ENCODE measurements at places on chromosomes 2 and 18.

DNA sequence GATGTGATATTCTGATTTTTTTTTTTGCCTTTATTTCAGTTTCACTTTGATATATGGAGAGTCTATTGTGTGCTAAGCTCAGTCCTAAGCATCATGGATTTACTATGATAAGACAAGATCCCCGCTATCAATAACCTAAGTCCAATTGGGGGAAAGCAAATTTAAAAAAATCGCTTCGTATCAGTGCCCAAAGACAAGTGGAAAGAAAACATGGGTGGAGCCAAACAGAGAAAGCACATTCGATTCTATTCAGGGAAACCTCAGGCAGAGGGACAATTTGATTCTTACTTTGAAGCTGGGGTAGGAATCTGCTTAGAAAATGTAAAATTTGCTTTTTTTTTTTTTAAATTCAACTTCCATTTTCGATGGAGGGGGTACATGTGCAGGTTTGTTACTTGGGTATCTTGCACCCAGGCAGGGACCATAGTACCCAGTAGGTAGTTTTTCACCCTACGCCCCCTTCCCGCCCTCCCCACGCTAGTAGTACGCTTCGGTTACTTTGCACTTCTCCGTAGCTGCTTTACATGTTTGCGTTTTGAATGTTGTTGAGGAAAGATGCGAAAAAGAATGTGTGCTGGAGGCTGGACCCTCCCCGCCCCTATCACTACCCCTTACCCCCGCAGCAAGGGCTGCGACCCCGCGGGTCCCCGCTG is 12.4 kb downstream of the KIF5C start:
- DNase-seq: no peak

- no peak for DNase-seq
Observed at GRCh38 chr2:161136696-161137324, 23.4 kb upstream of the TANK start.

DNA sequence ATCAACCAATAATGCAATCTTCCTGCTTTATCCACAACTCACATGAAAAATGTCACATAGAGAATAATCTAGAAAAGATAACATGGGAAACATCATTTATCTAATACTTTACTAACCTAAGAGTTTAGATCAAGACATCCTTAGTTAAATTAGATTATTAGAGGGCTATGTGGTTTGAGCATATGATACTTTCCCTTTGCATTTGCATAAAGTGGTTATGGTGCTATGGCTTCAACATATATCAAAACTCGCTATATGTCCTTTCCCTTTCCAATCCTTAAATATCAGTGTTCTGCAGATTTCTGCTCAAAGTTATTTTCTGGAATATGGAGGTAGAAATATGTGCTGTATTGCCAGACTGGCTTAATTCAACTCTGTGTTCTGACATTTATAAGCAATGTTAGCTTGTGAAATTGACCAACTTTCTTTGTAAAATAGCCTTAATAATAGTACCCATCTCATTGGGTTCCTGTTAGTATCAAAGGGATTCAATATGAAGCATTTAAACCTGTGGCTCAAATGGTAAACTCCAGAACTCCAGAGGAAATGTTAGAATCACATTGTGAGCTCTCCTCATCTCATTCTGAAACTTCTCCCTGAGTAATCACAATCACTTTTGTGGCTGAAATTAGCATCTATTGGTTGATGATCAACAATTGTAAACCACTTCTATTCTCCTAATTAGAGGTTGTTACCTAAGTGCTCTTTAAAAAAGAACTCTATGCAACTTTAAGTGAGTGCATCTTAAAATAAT is 1089.9 kb upstream of the SLC39A10 start:
- DNase-seq: no peak

DNA sequence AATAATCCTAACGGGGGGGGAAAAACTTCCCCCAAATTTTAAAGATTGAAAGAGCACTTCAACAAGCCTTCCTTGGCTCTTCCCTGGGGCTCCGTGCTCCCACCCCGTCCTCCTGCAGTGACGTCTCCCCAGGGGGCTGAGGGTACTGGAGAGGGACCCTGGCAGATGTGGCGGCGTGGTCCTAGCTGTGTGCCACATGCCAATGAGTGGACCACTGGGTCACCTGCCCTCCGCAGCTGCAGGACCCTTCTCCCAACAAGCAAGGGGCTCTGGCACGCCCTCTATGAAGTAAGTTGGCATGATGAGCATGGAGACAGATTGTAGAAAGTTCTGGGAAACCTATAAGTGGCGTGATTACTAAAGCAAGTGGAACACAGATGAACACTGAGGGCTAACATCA is 46.7 kb downstream of the PXDN start:
- DNase-seq: no peak

DNA sequence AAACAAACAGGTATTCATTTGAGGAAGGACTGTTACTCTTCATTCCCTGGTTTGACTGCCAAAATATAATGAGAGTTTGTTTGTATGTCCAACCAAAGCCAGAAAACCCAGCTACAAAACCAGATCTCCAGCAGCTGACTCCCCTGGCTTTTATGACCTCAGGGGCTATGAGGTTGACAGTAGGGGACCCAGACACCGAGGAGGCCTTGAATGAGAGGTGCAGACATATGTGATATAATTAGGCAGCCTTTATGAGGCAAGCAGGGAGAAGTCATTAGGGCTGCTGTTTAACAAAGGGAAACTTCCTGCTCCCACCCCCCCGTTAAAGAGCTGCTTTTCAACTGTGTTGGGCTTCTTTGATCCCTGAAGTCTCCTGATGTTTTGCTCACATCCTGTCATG is 236.7 kb downstream of the SLC4A3 start:
- DNase-seq: no peak

DNA sequence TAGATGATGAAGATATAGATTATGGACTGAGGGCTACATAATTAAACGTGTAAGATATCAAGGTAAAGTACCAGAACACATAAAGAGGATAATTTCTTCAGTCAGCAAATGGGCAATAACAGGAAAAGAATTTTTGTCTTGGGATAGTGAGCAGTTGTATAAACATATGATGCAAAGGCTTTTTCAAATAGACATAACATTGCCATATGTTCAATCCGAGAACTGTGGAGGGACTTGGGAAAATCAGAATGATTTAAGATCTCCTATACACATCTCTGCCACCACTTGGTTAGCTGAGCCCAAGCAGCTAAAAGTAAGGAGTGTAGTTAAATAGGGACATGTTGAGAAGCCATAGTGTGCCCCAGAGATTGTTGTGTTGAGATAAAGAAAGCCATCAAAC is 287.6 kb upstream of the ZNF521 start:
- no peak for DNase-seq

DNA sequence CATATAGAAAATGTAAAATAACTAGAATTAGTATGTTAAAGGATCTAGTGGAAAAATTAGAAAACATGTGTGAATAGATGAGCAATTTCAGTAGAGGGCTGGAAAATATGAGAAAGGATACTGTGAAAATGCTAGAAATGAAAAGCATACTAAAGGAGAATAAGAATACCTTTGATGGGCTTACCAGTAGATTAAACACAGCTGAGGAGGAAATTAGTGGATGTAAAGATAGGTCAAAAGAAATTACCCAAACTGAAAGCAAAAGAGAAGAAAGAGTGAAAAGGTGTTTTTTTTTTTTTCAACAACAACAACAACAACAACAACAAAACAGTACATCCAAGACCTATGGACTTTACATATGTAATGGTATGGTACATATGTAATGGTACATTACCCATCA is 41.0 kb upstream of the CTIF start:
- DNase-seq: no peak

- DNase-seq: no peak
Observed at GRCh38 chr2:109677835-109678580, 63.8 kb downstream of the SOWAHC start.

GRCh38 chr2:5913711-5914395 is 221.7 kb downstream of the SOX11 start:
- no peak for DNase-seq

DNA sequence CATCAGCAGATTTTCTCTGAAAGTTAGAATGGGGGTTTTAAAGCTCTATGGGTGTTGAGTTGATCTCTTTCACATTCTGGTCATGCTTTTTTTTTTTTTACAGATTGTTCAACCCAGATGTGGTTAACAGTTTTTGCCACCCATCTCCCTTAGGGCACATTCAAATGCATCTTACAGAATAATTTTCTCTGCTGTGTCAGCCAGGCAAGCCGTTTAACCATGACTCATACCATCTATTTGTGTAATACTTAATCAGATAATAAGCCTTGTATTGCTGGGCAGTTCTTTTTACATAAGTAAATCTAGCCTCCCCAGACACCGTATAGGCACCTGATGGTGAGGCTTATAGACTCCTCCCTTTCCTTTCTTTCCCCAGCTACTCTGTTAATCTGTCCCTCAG is 62.0 kb downstream of the TGIF1 start:
- no peak for DNase-seq

GRCh38 chr2:50723286-50723938 is 308.5 kb downstream of the NRXN1 start:
- no peak for DNase-seq

DNA sequence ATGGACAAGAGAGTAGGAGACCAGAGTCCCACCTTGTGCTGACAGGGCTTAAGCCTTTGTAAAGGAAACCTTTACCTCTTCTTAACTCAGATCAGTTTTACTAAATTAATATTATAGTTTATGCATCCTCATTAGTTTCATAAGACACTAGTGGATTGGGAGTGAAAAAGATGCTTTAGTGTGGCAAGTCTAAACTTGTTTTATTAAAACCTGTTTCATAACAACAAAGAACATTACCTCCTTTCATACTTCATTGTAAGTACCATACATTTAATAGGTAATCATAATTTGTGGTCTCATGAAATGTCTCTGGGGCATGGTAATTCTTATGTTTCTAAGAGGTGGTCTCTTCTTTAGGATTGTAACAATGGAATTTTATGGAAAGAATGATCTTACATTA is 63.4 kb downstream of the PIKFYVE start:
- DNase-seq: no peak

DNA sequence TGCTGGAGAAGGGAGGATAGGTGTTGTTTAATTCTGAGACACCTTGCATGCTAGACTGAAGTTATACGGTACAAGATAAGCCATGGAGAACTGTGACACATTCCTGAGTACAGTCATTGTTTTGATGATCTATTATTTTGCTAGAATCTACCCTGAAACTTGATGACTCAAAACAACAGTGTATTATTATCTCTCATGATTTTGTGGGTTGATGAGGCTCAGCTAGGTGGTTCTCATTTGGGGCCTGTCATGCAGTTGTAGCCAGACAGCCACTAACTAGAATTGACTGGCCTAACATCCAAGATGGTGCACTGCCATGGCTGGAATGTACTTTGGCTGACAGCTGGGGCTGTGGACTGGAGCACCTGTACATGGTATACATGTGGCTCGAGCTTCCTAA is 5.4 kb upstream of the IL1R1 start:
- no peak for DNase-seq

GRCh38 chr2:142973160-142973821 is 95.8 kb downstream of the KYNU start:
- no peak for DNase-seq

- no peak for DNase-seq
Observed at GRCh38 chr2:159564081-159564480, 52.3 kb downstream of the BAZ2B start.

- DNase-seq: no peak
Observed at GRCh38 chr2:794554-795241, 117.5 kb upstream of the TMEM18 start.

DNA sequence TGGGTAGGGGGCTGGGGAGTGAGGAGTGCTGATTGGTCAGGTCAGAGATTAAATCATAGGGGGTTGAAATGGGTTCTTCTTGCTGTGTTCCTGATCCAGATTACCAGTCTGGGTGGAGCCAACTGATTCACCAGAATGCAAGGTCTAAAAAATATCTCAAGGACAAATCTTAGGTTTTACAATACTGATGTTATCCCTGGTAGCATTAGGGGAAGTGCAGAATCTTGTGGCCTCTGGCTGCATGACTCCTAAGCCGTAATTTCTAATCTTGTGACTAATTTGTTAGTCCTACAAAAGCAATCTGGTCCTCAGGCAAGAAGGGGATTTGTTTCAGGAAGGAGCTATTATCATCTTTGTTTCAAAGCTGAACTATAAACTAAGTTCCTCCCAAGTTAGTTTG is 289.2 kb upstream of the KYNU start:
- no peak for DNase-seq

DNA sequence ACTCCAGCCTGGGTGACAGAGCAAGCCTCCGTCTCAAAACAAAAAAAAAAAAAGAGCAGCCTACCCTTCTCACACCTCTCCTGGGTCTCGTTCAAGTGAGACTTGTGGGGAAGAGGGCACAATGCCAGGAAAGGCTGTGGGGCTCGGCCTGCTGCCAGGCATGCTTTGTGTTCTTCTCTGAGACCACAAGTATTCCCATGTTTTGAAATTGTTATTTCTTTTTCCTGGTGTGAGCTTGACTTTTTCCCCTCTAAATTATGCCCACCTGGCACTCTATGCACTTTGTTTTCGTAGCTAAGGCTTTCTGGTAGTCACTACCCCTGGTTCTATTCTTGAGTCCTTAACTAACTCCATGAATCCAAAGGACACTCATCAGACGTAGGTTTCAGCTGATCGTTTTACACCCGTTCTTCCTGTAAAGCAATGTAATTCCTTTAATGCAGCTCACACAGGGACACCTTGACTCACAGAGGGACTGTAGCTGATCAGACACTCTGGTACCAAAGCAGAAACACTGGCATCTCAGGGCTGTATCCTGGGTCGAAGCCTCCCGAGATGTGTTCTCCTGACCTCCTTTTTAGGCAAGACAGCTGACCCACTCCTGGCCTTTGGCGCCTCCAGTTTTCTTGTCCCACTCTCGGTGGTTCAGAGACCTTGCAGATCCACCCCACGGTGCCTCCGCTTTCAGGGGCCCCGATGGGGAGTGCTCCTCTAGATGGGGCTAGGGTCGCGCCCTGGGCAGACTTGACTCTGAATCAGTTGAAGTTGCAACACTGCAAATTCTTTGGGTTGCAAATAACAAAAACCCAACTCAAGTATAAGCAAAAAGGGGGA is 193.3 kb upstream of the AGAP1 start:
- no peak for DNase-seq

- DNase-seq: no peak
Observed at GRCh38 chr2:71454221-71455010, 1.1 kb downstream of the DYSF start.

DNA sequence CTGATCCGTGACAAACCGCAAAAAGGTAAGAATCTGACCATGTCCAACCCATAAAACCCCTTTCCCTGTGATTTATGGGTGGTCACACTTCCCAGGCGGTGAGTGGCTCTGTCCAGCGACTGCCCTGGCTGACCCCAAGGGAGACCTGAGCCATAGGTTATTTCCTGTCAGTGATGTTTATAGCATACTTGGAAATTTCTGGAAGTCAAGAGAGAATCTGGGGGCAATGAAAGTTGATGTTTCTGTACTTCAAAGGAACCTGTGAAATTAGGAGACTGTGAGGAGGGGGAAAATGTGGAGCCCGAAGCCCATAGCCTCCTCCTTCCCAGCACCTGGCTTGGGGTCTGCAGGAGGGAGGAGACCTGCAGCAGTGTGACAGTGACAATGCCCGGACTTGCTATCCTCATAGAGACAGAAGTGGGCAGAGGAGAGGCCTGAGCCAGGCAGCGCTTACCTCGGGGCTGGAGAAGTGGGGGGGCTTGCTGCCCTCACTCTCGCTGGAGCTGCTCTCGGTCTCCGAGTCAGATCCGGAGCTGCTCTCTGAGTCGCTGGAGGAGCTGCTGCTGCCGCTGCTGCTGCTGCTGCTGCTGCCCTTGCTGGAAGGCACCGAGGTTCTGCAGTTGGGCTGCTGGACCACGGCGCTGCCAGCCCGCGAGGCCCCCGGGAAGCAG is 111.3 kb upstream of the REV1 start:
- no peak for DNase-seq
